ENCODE measurements at places on chromosomes 5 and 9.

GRCh38 chr5:170681013-170681433 lies 102.5 kb upstream of the GABRP start:
- peak; percentile 82 for DNase-seq

DNA sequence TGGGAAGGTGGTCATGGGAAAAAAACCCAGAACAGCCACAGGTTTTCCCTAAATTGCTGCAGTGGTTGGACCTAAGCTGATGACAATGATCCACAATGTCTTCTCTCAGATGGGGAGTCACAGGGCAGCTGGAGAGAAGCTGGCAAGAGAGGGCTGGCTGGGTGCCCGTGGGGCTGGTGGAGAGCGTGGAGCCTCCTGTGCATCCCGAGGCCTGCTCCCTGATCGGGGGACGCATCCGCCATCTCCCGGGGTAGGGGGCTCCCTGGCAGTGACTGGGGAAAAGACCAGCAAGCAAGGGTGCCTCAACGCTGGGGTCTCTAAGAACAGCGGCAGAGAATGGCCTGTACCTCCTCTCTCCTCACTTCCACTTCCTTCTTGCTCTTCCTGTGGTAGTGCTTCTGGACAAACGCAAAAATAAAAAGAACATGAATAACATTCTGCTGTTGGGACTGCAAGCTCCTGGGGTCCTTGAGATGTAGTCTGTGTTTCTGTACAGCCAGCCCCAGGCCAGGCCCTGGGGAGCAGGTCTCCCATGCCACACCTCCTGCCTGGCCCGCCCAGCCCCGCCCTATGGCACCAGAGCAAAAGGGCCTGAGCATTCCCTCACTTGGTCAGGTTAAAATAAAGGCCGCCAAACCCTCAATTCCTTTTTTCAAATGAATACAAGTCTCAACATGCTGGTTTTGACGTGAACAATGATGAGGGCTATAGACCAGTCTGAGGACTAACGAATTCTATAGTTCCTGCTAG lies 7.0 kb upstream of the MRNIP start:
- DNase-seq, result peak; percentile 48

DNA sequence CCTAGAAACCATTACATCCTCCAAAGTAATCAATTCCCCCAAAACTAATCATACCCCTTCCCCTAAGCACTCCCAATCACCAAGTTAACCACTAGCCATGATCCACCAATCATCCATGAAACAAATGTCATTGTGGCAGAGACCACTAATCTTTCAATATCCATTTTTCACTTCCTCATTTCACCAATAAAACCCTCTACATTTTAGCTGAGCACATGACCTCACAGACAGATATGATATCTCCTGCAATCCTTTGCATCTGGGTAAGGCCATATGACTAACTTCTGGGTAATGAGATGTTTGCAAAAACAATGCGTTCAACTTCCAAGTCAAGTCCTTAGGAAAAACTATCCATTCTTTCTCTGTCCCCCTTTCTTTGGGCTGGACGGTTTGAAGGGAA lies 20.7 kb downstream of the OR2S2 start:
- no peak for DNase-seq

GRCh38 chr5:83025690-83026478 lies 51.3 kb downstream of the TMEM167A start:
- DNase-seq, result peak; percentile 80

DNA sequence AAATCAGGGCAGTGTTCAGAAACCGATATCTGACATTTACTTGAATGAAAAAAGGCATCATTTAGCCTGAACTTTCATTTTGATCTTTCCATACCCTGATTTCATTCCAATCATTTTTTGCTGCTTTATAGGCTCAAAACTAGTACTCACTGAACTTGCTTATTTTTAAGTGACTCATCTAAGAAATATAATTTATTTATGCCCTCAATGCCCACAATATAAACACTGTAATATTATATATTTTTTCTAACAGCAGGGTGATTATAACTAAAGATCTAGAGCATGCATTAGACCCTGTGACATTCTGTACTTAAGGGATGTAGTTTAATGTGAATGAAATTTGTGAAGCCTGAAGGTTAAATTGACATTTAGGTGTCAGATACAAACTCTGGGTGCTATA lies 446.1 kb upstream of the CDH10 start:
- DNase-seq, result no peak

DNA sequence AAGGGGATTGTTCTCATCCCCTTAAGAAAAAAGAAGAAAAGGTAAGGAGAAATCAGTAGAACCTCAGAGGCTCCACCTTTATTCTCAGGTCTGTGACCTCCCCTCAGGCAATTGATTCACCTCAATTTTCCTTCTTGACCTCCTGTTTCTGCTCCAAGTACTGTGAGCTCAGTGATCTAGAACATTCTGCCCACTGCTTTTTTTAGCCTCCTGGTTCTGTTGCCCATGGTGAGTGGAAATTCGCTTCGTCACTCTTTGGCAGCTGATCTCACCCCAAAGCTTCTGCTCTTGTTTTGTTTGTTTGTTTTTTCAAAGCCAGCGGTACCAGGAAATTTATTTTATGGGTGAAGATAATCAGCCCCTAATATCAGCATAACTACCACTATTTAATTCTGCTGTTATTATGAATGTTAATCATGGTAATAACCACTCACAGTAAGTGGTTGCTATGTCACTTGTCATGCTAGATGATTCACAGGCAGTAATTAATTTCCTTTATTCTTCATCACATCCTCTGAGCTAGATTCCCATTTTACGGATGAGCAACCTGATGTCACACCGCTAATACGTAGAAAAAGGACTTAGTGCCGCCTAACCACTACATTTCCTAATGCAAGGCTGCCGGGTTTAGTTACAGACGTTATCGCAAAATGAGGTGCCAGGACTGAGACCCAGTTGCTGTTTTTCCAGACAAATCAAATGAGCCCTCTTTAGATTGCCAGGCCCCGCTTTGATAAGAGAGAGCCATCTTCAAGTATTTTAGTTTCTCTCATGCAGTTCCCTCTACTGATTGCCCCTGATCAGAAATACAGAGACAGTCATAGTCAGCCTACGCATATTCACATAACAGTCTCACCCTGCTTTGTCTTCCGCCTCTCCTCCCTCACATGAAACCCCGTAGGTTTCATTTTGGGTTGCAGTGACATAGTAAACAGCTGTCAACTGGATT lies 78.2 kb downstream of the CYFIP2 start:
- peak; percentile 7 for DNase-seq

- DNase-seq, result no peak
These were observed 71.2 kb downstream of the ZCCHC7 start for GRCh38 chr9:37191403-37192089.

DNA sequence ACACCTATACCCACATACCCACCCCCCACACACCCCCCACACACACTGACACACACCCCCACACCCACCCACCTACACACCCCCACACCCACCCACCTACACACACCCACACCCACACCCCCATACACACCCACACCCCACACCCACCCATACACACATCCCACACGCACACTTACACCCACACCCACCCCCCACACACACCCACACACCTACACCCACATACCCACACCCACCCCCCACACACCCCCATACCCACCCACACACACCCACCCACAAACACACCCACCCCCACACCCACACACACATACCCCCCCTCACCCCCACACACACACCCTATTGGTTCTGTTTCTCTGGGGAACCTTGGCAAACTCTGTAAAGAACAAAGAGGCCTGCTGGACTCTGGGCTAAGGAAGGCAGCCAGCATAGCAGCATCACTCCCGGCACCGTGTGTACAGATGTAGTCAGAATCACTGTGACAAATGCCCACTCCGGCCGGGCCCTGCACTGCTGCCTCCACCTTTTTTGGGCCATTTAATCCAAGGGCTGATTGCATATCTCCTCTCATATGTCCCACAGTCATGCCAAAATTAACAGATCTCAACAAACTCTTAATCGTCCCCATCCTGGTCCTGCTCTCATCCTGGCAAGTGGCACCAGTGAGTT lies 42.3 kb downstream of the COL23A1 start:
- no peak for DNase-seq

DNA sequence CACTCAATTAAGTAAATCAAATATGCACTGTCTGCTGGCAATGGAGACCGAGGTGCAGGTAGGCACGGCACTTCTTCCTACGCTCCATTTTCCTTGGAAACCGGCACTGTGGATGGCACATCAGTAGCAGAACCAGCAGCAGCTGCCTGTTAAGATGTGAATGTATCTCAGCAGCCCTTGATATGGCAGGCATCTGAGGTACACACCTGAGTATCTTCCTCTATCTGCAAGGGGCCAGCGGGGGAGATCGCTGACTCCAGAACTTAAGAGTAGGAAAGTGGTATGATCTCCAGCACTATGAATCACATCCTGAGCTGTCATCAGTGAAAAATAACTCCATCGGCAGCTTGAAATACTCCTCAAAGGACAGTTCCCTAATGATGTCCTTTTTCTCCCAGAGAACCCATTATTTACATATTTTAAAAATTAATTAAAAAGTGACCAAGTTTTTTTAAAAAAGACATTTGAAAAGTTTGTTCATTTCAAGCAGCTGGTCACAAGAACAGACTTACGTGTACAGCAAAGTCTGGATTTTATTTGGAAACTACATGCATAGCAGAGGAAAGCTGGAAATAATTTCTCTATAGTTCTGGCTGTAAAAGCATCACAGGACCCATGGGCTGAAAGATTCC lies 97.1 kb downstream of the ADAMTS12 start:
- DNase-seq, result no peak

DNA sequence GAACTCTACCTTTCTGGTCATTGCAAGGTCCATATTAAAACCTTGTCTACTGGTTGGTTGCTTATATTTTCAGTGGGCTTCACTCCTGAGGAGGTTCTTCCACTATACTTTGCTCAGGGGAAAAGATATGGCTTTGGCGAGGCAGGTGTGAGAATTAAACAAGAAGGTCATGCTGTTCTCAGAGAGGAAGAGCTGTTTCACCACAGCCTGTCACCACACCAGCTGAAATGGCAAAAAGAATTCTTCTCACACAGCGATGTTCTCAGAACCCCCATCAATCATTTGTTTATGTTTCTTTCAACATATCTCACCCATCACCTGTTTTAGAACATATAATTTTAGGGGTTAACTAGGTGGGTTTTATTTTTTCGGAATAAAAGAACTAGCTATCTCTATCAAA lies 38.6 kb downstream of the CAPSL start:
- no peak for DNase-seq

GRCh38 chr9:72228282-72228681 lies 79.0 kb downstream of the GDA start:
- DNase-seq, result no peak

DNA sequence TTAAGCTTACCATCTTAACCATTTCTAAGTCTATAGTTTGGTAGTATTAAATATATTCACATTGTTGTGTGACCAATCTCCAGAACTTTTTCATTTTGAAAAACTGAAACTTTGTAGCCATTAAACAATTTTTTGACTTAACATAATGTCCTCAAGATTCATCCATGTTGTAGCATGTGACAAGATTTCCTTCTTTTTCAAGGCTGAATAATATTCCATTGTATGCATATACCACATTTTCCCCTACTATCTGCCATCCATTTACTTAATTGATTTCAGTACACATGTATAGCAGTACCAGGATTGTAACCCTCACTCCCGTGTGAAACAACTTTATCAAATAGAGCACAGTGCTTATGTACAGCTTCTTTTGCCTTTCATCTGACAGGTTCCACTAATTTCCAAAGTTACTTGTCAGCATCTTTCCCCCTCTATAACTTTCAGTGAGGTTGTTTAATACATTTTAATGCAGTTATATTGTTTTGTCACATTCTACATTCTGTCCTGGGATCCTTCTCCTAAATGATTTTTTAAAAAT lies 7.4 kb upstream of the GNPDA1 start:
- DNase-seq, result no peak

DNA sequence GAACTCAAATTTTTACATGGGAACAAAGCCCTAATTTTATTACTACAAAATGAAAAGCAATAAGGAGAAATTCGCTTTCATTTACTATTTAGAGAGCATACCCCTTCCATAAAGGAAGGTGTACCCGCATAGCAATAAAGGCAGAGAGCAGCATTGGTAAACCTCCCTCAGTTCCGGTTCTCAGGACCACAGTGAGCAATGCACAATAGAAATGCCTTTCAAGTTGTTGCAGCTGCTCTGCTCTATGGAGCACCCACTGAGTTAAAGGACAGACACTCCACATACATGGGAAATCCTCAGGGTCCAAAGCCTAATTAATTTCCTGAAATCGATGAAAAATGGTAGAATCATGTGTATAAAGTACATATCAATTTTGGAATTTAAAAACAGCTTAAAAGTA lies 89.9 kb upstream of the MPDZ start:
- no peak for DNase-seq

DNA sequence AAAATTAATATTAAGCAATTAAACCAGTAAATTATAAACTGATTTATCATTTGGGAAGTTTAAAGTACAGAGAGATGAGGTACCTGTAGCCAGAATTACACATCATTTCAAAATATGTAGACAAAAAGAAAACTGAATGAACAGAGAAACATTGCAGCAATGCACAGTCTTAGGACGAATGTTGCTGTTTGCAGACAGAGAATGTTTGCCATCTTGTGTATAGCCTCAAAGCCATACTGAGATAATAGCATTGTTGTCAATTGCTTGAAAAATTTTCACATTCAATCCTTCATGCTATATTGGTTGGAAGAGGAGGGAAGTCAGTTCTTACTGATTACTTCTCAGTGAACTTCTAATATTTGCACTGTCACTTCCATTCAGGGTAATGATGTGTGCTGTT lies 326.2 kb downstream of the PRR16 start:
- no peak for DNase-seq

DNA sequence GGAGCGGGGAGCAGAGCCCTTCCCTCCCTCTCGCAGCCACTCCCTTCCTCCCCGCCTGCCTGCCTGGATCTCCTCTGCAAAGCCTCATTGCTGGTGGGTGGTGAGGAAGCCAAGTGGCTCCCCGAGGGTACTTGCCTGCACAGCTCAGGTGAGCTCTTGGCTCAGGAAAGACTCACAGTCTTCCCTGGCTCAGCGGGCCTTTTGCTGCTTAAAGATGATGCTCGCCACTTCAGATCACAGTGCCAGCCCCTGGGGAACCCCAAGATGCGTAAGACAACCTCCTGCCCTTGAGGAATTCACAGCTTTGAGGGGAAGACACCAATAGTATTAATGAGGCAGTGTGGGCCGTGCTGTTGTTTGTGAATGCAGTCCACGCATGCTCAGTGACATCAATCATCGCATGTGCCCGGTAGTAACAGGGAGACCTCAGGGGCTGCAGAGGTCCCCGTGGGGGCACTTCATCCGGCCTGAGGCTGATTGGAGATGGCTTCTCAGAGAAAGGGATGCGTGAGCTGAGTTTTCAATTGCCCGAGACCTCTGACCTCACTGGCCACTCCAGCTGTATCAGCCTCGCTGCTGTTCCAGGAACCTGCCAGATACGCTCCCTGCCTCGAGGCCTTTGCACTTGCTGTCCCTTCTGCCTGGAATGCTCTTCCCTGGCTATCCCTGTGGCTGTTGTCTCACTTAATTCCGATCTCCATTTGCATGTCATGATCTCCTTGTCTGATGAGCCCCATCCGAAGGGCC lies 36.8 kb downstream of the ERGIC1 start:
- peak; percentile 84 for DNase-seq

- no peak for DNase-seq
These were observed 49.3 kb downstream of the RASGEF1C start for GRCh38 chr5:180159756-180160155.

GRCh38 chr5:179278546-179278945 lies 66.7 kb downstream of the ADAMTS2 start:
- no peak for DNase-seq

All from islet precursor cell (in vitro differentiated cells).